ENCODE measurements at places on chromosomes 2 and 18. TPM values are rescaled to one million over a fixed set of nuclear protein-coding genes. Genes with fewer than 3 reads are reported as not detected.

The HNRNPA3 gene
- 334 TPM for total RNA-seq

The CPS1 gene
- total RNA-seq, result 4.9 TPM

The MAP2 gene
- 18.2 TPM for total RNA-seq

The GKN1 gene
- total RNA-seq, result not detected

The CPO gene
- total RNA-seq, result not detected

The ARHGEF4 gene
- total RNA-seq, result 6.5 TPM

The ZNF532 gene
- total RNA-seq, result 184 TPM

DNA sequence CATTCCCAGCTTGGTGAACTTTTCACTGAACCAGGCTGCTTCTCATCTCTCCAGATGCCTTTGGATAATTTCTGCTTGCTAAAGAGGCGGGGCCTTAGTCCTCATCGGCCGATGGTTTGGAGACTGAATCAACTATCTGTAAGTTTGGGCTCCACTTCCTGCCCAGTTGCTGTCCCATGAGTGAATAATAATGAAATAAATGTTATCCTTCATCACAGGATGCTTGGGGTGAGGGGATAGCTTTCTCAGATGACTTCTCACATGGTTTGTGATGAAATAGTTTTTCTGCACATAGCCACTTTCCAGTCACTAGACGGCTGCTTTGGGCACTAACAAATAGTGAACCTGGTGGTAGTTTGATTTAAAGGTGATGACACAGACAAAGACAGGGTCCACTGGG is 376.6 kb upstream of the TRIB2 start:
- DNase-seq, result no peak
- no peak overlapping the region for H3K27ac ChIP-seq
- no peaks in the 10 kb centered on the region for H3K27me3 ChIP-seq
- H3K36me3 ChIP-seq, result no peaks in the 10 kb centered on the region
- H3K4me1 ChIP-seq, result no peaks in the 10 kb centered on the region

GRCh38 chr2:184793176-184793575 is 194.8 kb downstream of the ZNF804A start:
- H3K4me1 ChIP-seq, result no peaks in the 10 kb centered on the region
- no peaks in the 10 kb centered on the region for H3K27me3 ChIP-seq
- no peaks in the 10 kb centered on the region for H3K36me3 ChIP-seq
- no peak overlapping the region for H3K4me3 ChIP-seq

DNA sequence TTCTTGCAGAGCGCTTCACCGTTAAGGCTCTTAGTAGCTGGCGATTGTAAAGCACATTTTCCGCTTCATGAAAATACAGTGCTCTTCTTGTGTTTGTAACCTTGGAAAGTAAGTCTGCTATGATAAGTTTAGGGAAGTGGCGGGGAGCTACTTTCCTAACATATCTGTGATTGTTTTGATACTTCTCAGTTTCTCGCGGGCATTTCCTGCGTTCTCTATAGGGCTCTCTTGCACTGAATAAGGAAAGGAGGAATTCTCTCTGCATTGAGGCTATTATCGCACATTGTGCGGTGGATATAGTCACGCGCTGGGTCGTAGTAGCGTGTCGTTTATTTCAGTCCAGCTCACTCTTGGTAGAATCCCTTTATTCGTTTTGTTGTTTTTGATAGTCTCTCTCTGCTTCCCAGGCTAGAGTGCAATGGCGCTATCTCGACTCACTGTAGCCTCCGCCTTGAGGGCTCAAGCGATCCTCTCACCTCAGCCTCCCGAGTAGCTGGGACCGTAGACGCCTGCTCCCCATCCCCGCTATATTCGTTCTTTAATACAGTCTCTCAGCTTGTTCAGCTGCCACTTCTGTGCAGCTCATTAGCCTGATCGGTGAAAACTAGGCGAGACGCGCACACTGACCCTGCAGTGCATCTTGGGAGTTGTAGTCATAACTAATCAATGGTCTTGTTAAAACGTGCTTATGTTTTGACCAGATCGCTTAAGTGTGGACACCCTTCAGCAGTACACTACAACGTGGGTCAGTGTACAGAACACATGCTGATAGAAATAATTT is 1.0 kb upstream of the PPP4R3B start:
- H3K4me1 ChIP-seq, result peaks cover 19% of the 10 kb centered on the region
- H3K27ac ChIP-seq, result no peak overlapping the region
- no peak for DNase-seq

- H3K27me3 ChIP-seq, result peaks cover 52% of the 10 kb centered on the region
- no peak overlapping the region for H3K27ac ChIP-seq
- no peaks in the 10 kb centered on the region for H3K36me3 ChIP-seq
- H3K4me3 ChIP-seq, result peak overlapping the region; percentile 56
- no peak for DNase-seq
These were observed 32.8 kb upstream of the GPR55 start for GRCh38 chr2:230957756-230958391.

DNA sequence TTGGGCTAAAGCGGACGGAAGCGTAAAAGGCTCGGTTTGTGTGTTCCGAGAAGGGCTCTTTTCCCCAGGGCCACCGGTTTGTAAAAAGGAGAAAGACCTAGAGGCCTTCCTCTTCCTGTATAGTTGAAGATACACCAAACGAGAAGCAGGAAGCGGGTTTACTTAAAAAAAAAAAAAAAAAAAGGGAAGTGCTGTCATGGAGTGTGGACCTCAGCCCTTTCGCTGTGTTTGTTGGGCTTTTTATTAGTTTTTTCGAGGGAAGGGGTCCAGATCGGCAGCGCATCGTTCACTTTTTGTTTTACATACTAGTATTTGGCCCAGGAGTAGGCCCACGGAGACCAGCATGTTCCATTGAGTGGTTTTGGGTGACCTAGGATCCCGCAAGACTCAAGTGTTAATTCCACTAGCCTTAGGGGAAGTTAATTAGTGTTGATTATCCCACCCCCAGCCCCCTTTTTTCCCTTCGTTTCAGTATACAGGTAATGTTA is 676 bp downstream of the ACTR2 start:
- no peaks in the 10 kb centered on the region for H3K27me3 ChIP-seq
- peak overlapping the region; percentile 92 for H3K4me3 ChIP-seq
- no peak for DNase-seq

DNA sequence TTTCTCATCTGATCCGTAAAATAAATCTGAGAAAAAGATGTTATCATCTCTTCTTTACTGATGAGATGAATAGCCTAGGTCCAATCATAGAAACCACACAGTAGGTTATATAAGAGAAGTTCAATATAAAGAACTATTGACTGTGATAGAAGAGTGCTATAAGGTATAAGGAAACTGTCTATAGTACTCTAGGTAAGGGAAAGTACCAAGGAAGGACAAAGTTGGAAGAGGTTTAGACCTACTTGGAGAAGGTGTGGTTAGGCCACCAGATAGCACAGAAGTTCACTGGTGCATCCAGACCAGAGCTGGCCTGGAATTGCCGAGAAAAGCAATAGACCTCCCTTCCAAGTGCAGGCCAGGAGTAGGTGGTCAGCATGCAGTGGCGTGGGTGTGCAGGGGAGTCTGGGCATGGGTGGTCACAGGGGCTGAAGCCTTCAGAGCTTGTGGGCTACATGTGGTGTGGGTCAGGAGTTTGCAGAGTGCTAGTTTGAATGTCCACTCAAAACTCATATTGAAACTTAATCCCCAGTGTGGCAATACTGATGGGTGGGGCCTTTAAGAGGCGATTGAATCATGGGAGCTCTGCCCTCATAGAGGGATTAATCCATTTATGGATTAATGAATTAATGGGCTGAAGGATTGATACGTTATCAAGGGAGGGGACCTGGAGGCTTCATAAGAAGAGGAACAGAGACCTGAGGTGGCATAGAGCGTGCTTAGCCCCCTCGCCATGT is 86.3 kb downstream of the ALPK2 start:
- H3K4me3 ChIP-seq, result no peak overlapping the region
- H3K27me3 ChIP-seq, result peaks cover 26% of the 10 kb centered on the region
- no peaks in the 10 kb centered on the region for H3K36me3 ChIP-seq
- DNase-seq, result no peak

GRCh38 chr2:215693193-215693998 is 257.5 kb upstream of the FN1 start:
- H3K27me3 ChIP-seq, result no peaks in the 10 kb centered on the region
- DNase-seq, result no peak
- no peak overlapping the region for H3K4me3 ChIP-seq
- peak overlapping the region; percentile 52 for H3K27ac ChIP-seq
- peaks cover 16% of the 10 kb centered on the region for H3K4me1 ChIP-seq
- H3K36me3 ChIP-seq, result peaks cover 2% of the 10 kb centered on the region

GRCh38 chr2:31515586-31515985 is 65.2 kb downstream of the SRD5A2 start:
- no peak overlapping the region for H3K4me3 ChIP-seq
- no peaks in the 10 kb centered on the region for H3K36me3 ChIP-seq
- no peak for DNase-seq

DNA sequence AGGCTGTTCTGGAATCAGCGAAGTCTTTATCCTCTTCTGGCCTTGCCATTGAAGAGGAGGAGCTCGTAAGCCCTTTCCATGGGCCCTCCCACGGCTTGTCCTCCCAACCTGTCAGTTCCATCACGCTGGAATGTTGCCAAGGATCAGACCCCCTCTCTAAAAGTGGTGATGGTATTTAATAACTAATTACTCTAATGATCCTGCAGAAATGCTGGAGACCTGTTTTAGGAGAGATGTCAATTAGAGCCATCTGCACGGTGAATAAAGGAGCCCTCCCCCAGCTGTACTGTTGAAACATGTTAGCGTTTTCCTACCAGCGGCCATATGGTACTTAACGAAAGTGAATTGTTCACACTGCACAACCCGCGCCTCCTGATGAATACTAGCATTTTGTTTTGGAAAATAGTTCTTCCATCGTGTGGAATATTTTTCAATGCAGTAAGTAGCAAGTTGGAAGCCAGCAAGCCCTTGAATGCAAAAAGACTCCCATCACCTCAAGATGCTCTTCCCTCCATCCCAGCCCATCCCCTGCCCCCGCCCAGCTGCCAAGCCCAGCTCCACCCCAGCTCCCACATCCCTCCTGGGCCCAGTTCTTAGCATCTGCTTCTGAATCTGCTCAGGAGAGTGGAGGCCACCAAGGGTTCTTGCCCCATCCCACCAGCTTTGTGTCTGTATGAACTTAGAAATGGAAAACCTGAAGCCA is 145.4 kb downstream of the KLHL29 start:
- H3K4me3 ChIP-seq, result no peak overlapping the region
- peaks cover 32% of the 10 kb centered on the region for H3K27me3 ChIP-seq
- DNase-seq, result no peak
- peak overlapping the region; percentile 33 for H3K27ac ChIP-seq
- H3K4me1 ChIP-seq, result peaks cover 9% of the 10 kb centered on the region
- no peaks in the 10 kb centered on the region for H3K36me3 ChIP-seq

- peaks cover 27% of the 10 kb centered on the region for H3K4me1 ChIP-seq
- no peak overlapping the region for H3K4me3 ChIP-seq
- peaks cover 3% of the 10 kb centered on the region for H3K27me3 ChIP-seq
- DNase-seq, result no peak
These were observed 164.2 kb downstream of the VAPA start for GRCh38 chr18:10077986-10078385.

DNA sequence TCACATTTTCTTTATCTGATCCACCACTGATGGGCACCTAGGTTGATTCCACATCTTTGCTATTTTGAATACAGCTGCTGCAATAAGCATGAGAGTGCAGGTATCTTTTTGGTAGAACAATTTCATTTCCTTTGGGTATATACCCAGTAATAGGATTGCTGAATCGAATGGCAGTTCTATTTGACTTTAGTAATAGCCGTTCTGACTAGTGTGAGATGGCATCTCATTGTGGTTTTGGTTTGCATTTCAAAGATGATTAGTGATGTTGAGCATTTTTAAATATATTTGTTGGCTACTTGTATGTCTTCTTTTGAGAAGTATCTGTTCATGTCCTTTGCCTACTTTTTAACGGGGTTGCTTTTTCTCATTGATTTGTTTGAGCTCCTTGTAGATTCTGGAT is 72.3 kb downstream of the CCDC138 start:
- H3K27ac ChIP-seq, result no peak overlapping the region
- H3K4me3 ChIP-seq, result no peak overlapping the region

DNA sequence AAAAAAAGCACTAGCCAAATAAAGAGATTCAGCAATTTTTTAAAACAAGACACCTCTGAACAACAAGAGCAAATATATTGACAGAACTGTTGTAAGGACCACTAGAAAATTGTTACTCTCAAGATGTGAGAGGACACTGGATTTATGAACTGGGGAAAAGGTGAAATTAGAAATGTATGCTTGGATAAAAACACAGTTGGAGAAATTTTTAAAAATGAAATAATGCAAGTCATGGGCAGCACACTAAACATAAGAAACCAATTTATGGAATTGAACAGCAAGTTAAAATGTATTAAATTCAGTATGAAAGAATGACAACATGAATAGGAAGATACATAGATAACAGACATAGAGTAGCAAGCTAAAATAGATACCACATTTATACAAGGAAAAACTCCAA is 377.4 kb downstream of the LRRTM4 start:
- no peak overlapping the region for H3K4me3 ChIP-seq
- H3K27me3 ChIP-seq, result no peaks in the 10 kb centered on the region
- no peaks in the 10 kb centered on the region for H3K4me1 ChIP-seq
- DNase-seq, result no peak

DNA sequence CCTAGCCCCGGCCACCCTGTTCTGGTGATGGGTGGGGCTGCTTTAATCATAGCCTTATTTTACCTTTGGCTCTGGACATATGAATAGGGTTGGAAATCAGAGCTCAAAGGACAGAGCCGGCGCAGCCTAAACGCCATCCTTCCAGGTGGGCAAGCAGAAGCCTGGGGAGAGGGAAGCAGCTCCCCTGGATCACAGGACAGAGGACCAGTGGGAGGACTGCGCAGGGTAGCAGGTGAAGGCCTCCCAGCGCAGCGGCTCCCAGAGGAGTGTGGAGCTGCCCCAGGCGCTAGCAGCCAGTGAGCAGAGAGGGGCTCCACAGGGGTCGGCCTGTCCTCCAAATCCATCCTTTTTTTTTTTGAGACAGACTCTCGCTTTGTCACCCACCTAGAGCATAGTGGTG is 16.4 kb upstream of the CYS1 start:
- no peak for DNase-seq
- H3K27me3 ChIP-seq, result peaks cover 16% of the 10 kb centered on the region
- no peaks in the 10 kb centered on the region for H3K36me3 ChIP-seq
- no peak overlapping the region for H3K27ac ChIP-seq
- H3K4me3 ChIP-seq, result no peak overlapping the region

DNA sequence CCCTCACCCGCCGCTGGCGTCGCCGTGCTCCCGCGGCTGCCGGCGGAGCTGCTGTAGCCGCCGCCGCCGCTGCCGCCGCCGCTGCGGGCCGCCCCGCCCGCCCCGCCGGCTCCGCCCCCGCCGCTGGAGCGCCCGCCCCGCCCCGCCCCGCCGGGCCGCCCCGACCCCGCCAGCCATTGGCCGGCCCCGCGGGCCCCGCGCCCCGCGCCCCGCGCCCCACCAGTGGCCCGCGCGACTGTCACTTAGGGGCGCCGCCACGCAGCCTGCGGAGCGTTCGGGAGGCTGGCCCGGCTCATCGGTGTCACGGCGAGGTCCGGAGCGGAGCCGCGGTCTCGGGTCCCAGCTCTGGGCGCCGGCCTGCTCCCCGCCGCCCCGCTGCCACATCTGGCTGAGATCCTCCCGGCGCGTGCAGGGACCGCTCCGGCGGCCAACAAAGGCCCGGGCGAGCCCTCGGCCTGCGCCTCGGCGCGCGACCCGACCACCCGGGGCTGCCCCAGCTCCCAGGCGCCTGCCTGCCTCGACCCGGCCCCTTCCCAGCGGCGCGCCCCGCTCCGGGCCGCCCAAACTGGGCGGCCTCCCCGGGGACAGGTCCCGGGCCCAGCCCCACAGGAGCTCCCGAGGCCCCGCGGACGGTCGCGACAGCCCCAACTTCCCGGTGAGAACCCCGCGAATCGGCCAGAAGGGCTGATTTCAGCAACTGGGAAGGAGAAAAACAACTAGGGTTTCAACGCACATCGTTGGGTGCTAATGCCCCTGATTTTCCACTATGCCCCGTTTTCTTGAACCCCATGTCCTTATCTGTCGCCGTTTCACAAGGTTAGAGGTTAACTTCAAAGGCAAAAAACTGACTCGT is at the start of gene MGAT4A:
Gene MGAT4A, minus strand, starts transcription at position 92 of the 853 bp plus-strand sequence. CDS start 4,800 bp downstream, outside the sequence.
- DNase-seq, result peak; percentile 58
- H3K4me3 ChIP-seq, result peak within 1 kb of the TSS; percentile 80
- H3K27me3 ChIP-seq, result peaks cover 6% of the 10 kb centered on the region
- H3K36me3 ChIP-seq, result no peaks in the 10 kb centered on the region
